Endothelial cell of umbilical vein (primary cell): ENCODE measurements at places on chromosomes 3 and 15.

DNA sequence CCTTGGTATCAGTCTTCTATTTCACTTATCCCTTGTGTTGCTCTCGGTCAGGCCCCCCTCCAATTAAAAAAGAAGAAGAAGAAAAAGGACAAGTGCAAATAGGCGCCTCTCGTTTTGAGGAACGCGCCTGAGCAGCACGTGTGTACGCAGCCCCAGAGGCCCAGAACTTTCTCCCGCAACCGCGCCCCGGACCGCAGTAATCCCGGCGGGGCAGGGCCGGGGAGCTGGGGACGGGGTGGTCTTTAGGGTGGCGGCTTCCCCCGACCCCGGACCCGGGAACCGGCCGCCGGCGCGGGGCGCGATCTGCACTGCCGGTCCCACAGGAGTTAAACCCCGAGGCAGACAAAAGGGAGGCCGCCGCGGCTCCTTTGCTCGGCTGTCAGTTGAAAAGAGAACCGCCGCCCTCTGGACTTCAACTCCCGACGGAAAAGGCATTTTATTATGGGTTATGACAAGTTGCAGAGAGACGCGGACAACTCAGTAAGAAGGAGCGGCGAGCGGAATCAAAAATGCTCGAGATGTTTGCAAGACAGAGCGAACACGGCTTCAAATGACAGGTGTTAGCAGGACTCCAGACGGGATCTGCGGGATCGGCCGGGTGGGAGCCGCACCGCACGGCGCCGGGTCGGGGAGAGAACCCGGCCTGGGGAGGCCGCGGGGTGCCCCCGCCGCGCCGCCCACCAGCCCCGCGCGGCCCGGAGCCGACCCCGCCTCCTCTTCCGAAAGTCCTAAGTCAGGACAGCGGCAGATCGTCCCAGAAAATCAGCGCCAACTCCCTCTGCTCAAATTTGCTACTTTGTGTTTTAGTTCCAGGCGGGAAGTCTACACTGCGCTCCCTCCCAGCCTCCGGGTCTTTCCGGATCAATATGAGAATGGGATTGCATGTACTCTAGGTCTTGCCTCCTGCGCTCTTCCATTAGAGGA is 79.0 kb downstream of the NR2F2 start:
- DNase-seq = peak; percentile 26

DNA sequence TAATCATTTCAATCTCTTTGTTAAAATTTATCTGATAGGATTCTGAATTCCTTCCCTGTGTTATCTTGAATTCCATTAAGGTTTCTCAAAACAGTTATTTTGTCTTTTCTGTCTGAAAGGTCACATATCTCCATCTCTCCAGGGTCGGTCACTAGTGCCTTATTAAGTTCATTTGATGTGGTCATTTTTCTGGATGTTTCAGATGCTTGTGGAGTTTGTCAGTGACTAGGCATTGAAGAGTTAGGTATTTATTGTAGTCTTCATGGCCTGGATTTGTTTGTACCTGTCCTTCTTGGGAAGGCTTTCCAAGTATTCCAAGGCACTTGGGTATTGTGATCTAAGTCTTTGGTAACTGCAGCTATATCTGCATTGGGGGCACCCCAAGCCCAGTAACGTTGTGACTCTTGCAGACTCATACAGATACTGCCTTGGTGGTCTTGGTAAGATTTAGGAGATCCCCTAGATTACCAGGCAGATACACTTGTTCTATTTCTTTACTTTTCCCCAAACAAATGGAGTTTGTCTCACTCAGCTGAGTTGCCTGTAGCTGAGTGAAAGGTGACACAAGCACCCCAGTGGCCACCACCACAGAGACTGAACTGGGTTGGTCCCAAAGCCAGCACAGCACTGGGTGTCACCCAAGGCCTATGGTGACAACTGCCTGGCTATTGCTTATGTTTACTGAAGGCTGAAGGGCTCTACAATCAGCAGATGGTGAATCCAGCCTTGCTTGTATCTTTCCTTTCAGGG is 18.9 kb upstream of the SLC27A2 start:
- DNase-seq = no peak

DNA sequence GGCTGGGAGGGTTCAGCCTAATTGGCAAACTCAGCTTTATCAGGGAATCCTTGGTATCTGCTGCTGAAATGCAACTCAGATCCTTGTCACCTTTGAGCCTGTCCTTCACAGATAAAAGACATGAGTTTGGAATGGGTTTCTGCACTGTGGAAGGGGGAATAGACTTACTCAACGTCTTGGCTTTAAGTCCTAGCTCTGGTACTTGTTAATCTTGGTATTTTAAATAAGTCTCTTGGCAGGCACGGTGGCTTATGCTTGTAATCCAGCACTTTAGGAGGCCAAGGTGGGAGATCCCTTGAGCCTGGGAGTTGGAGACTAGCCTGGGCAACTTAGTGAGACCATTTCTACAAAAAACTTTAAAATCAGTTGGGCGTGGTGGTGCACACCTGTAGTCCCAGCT is 55.1 kb upstream of the ATOSA start:
- no peak for DNase-seq

DNA sequence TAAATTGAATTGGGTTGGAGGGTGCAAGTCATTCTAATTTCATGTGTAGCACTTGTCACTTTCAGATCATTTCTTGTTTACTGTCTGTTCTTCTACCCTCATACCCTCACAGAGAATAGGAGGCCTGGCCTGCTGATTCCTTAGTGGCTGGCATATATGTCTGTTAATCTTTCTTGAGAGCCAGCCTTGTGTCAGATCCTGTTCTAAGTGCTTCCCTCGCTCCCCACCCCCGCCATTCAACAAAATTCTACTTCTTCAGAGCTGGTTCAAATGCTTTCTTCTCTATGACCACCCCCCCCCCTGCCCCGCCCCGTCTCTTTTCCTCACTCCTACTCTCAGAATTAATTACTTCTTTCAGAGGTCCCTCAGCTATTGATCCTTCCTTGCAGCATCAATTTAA is 1.5 kb upstream of the U2SURP start:
- DNase-seq = no peak

GRCh38 chr3:126798521-126798920 is 94.5 kb downstream of the CHCHD6 start:
- no peak for DNase-seq

- no peak for DNase-seq
Observed at GRCh38 chr3:8094415-8094814, 407.2 kb upstream of the LMCD1 start.

GRCh38 chr3:62758296-62759066 is 116.7 kb downstream of the CADPS start:
- DNase-seq = no peak

- peak; percentile 77 for DNase-seq
Observed at GRCh38 chr3:133038089-133038730, at the start of gene TMEM108. Gene TMEM108, plus strand, starts transcription at chr3:133038391.

DNA sequence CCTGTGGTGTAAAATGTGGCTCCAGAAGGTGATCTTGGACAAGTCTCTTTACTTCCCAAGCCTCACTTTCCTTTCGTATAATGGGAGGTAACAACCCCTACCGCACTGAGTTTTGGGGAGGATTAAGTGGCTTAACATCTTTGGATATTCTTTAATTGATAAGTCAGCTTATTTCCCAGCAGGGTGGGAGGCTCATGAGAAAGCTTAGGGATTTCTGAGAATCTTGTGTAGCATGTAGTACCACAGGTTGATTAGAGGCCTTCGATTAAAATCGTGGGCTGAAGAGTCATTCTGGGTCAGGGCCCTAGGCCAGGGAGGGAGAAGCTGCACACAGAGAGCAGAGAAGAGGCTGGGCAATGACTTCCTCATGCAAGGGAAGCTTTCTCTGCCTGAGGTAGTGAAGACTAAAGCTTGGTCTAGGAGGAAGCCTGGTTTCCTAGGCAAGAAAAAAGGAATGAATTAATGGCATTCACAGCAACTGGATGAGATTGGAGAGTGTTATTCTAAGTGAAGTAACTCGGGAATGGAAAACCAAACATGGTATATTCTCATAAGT is 1.5 kb upstream of the NMNAT3 start:
- no peak for DNase-seq

DNA sequence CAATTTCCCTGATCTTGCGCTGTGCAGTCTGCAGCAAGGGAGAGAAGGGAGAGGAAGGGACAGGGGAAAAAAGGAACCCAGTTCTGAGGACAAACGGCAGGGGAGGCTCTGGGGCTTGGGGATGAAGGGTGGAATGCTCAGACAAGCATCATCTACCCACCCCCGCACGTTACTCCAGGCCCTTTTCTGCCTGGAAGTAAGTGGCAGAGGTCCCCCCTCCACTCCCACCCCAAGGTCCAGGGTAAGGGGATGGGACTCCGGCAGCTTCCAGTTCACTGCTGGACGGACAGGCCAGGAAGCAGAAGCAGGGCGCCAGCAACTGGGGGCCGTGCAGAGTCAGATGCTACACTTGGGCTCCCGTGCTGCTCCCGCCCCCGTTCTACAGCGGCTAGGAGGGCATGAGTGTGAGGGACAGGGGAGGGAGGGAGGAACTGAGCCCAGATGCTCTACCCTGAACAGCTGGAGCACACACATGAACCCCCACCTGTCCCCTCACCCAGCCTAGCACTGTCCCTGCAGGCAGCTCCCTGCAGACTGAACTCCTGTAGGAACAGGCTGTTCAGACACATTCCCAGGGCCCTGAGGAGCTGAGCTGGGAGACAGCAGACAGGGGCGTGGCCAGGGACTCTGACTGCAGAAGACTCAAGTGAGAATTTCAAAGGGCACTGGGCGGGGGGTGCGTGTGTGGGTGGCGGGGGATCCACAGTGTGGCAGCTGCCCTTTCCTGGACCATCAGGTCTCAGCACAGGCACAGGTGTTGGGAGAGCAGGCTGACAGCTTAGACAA is 59.7 kb downstream of the SENP2 start:
- no peak for DNase-seq

DNA sequence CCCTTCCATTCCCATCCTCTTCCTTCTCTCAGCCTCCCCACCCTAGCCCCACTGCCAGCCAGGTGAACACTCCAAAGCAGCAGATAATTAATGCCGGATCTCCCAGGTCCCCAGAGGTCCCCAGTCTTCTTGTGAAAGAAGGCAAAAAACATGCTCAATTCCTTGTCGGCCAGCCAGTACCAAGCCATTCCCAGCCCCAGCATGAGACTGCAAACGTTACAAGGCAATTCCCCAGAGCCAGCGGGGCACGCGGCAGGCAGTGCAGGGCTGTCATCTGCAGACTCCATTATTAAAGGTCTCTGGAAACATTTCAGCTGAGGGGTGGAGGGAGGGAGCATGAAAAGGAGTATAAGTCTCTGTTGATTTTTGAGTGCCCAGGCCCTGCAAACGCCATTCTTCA is 117.8 kb downstream of the XXYLT1 start:
- no peak for DNase-seq

DNA sequence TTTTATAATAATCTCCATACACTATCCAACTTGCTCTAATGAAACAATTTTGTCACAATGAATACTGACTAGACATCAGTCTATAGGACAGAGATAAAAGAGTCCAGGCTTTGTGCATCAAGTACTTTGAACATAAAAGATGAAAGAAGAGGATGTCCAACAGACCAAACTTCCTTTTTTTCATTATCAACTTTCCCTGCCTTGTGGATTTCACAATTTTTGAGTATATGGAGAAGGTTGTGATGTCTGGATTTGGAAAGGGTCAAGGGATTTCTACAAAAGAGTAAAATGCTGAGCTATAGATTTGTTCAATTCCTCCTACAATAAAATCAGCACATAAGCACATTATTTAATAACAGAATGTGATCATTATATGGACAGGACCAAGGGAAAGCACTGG is 25.7 kb downstream of the CD47 start:
- DNase-seq = no peak

GRCh38 chr3:145869958-145870357 is 291.0 kb downstream of the PLOD2 start:
- no peak for DNase-seq

- no peak for DNase-seq
Observed at GRCh38 chr3:112128843-112129727, 4.0 kb downstream of the GCSAM start.

DNA sequence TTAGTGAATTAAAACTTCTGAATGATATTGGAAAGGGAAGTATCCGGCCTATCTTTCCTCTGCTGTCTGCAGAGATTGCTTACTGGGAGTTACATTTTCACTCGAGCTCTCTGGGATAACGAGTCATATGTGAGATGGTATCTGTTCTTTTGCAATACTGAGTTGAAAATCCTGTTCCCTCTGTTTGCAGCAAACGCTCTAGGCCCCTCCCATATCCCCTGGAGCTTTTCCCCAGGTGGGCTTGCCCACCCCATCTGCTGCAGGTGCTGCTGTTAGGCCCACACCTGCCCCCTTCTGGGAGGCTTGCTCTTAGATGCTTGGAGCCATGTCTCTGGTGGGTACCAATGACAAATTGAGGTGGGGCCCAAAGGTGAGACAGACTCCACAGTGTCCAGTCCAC is 42.7 kb upstream of the MTMR10 start:
- no peak for DNase-seq

- DNase-seq = no peak
Observed at GRCh38 chr15:59876140-59876539, 128.0 kb upstream of the FOXB1 start.

- DNase-seq = no peak
Observed at GRCh38 chr3:85570819-85571218, 612.0 kb downstream of the CADM2 start.

GRCh38 chr15:33425142-33425541 is 114.4 kb downstream of the RYR3 start:
- no peak for DNase-seq

DNA sequence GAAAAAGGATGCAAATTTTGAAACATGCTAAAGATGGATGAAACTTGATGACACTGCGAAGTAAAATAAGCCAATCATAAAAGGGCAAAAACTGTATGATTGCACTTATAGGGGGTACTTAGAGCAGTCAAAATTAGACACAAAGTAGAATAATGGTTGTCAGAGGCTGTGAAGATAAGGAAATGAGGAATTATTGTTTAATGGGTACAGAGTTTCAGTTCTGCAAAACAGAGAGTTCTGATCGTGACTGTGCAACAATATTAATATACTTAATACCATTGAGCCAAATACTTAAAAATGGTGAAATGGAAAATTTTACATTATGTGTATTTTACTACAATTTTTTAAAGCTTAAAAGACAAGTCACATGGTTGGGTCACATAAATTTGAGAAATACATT is 35.1 kb downstream of the UBE3A start:
- DNase-seq = no peak

GRCh38 chr15:52445553-52445952 is 83.1 kb downstream of the MYO5A start:
- DNase-seq = no peak

DNA sequence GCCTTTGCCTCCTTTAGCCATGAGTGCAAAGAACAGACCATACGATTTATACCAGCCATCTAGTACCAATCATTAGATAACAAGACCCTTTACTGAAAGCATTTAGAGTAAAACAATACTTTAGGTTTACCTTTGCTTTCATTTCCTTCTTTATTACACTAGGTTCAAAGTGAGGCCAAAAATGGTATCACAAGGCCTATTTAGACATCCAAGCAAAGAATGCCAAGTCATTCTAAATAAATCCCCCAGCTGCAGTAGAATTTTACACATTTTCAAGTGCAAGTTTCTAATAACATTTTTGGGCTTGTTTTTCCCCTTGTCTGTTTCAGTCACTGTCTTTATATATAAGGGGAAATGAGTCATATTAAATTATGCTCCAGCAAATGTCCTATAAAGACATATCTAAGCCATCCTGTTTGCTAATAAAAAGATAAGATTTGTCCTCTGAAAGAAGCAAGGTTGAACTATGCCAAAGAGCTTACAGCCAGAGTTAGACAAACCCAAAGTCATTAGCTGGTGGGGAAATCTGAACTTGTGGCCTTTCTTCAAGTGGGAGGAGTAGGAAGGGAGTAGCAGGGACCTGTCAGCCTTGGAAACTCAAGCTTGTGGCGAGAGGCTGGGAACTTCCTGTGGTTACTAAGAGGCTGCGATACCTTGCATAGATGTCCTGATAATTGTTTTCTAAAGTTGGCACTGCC is 232.7 kb downstream of the MECOM start:
- peak; percentile 90 for DNase-seq

- DNase-seq = no peak
Observed at GRCh38 chr15:57631386-57632110, 39.8 kb downstream of the MYZAP start.
